ENCODE measurements at places on chromosomes 11 and 22.
A peak's percentile ranks its signal among the peaks of the same experiment; 100 is the strongest.

GRCh38 chr22:43171019-43171491 is 15.9 kb downstream of the TTLL12 start:
- no peak for DNase-seq

DNA sequence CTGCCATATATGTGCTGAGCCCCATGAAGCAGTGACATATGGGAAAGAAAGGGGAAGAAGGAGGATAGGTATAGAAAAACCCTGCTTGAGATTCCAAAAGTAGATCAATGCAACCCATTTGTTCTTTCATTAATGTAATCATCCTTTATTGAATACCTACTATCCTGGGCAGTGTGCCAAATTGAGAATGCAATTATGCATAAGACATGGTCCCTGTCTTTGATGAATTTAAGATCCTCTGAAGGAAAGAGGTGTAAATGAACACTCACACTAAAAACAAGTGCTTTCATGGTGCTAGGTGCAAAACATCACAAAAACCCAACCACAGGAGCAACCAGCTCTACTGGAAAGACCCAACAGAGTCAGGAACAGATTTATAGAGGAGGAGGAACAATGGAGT is 29.7 kb downstream of the FLI1 start:
- no peak for DNase-seq

- no peak for DNase-seq
Observed at GRCh38 chr11:68397256-68397655, 63.3 kb upstream of the PPP6R3 start.

DNA sequence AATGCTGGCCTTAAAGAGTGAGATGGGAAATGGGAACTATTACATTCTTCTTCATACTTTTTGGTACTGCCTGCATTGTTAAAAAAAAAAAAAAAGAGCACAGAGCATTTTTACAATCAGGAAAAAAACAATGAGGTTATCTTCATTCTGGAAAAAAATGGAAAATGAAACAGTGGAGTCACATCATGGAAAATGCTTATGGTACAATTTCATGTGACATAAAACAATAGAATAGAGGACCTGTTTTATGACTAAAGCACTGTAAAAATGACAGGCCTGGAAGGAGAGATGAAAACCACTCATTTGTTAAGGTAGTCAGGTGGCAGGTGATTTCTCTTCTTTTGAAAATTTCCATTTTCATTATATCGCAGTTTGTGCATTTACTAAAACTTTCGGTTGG is 75.0 kb downstream of the TIMP3 start:
- no peak for DNase-seq

- DNase-seq, result no peak
Observed at GRCh38 chr11:109076870-109077269, 345.1 kb upstream of the C11orf87 start.

DNA sequence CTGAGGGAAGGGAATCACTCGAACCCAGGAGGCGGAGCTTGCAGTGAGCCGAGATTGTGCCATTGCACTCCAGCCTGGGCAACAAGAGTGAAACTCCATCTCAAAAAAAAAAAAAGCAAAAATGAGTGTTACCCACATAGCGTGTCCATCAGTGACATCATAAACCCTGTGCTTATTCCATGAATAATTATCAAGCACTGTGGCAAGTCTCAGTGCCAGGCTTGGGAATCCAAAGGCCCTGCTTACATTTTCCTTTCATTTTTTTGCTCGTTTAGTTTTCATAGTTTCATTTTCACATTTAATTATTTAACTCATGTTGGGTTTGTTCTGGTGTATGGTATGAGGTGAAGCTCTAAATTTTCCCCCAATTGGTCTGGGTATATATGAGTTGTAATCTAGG is 46.5 kb downstream of the NEU3 start:
- DNase-seq, result no peak

GRCh38 chr22:26372890-26373289 is 56.2 kb upstream of the ASPHD2 start:
- no peak for DNase-seq

DNA sequence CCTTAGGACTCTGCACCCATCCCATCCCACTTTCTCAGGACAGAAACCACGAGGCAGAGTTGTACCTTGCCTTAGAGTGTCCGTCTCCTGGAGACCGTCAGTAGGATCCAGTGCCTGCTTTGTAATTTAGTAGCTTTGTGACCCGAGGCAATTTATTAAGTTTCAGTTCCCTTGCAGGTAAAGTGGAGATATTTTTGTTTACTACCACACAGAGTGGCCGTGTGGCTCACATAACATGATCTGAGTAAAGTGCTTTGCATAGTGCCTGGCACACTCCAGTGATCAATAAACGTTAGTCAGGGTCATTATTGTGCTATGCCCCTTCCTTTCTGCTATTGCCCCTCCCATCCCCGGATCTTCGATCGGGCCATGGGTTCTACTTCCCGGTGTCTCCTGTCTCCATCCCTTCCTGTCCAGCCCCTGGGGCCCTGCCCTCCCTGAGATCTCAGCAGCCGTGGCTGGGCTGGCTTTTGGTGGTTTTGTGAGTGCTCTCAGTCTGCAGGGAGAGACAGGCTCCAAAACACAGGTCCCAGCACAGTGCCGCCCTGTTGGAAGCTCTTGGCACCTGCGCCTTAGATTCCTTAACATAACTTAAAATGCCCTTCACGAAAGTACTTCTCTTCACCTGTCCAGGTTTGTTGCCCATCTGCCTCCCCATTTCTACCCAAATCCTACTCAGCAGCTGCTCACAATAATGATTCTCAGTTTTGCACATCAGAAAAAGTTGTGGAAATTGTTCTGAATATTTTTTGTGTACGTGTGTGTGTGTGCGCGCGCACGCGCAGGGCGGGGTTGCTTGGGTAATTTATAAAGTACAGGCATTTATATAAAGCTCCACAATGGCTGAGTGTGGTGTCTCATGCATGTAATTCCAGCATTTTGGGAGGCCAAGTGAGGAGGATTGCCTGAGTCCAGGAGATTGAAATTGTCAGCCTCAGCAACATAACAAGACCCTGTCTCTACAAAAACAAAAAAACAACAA is 753.7 kb downstream of the NTM start:
- DNase-seq, result no peak

DNA sequence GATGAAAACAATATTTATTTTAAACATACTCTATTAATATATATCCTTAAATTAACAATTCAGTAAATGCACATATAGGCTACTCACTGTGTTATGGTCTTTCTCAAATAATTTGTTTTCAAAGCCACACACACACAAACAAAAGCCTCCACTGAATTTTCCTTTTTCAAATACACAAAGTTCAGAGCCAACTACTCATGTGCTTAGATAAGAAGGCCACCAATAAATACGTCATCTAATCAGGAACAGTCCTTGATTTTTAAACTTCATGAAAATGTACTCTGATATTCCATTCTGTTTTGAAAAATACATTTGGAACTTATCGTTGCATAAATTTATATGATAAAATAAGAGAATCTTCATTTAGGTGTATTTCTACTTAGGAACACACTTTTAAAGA is 26.0 kb downstream of the KBTBD3 start:
- no peak for DNase-seq

DNA sequence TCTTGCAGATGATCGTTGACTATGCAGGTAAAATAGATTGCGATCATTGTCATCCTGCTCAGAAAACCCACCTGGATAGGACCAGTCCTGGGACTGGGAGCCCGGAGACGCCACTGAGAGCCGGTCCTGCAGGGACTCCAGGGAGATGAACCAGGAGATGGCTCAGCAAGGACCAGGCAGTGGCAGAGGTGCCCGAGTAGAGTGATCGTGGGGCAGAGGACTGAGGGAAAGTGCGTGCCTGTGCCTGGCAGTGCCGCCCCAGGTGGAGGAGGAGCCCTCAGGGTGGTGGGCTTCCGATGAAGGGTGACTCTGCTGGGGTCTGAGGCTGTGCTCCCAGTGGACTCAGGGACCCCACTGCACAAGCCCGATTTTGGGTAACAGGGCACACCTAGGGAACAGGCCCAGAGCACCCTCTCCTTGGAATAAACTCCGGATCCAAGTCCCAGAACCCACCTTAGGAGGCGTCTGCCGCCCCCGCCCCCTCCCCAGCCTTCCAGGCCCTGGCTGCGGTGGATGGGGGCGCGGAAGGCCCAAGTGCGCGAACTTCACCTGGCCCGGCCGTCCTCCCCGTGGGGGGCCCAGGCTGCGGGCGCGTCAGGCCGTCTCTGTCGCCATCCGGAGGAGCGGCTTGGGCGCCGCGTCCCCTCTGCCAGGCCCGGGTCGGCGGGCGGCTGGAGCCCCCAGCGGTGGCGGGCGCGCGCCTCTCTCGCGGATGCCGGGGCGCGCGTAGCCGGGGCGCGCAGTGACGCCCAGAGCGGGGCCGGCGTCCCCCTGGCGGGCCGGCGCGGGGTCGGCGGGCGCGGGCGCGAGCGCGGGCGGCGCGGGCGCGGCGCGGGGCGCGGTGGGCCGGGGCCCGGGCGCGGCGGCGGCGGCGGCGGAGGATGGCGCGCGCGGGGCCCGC is 1338.8 kb downstream of the BRD1 start:
- no peak for DNase-seq

DNA sequence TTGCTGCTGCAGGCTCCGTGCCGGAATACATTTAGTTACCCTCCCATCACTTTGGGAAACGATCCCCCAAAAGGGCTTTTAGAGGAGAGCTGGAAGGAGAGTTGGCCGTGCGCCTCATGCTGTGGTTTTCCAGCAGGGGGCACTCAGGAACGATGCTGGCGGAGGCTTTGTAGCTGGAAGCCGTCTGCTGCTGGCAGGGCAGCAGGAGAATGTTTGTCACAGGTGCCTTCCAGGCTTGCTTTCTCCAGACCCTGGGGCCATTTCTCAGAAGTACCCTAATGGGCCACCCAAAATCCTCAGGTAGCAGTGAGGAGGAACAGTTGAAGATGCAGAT is 30.0 kb upstream of the CABP7 start:
- peak; percentile 21 for DNase-seq

DNA sequence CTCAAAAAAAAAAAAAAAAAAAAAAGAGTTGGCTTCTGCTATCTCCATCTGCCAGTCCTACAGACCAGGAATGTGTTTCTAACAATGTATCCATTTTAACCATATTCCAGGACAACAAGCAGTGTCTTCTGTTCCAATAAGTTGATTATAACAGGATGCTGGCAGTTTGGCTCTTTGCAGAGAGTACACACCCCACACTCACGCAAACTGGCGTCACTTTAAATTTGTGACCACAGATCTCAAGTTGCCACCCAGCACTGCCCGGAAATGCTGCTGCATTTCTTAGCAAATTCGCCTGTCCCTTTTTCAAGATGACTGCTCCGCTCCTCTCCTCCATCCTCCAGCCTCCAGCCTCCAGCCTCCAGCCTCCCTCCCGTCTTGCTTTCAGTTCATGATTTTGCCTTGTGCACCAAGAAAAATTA is 44.3 kb downstream of the SCGB1A1 start:
- no peak for DNase-seq

GRCh38 chr22:24471570-24471969 is 23.6 kb upstream of the UPB1 start:
- DNase-seq, result no peak

GRCh38 chr11:79087961-79088318 is 352.9 kb downstream of the TENM4 start:
- no peak for DNase-seq

GRCh38 chr11:47904808-47905207 is 56.7 kb upstream of the NUP160 start:
- no peak for DNase-seq

- no peak for DNase-seq
Observed at GRCh38 chr11:6468712-6469495, 4.8 kb downstream of the TRIM3 start.

- no peak for DNase-seq
Observed at GRCh38 chr11:82930229-82930628, 28.7 kb downstream of the DDIAS start.

- no peak for DNase-seq
Observed at GRCh38 chr22:41952713-41953112, 763 bp downstream of the SMIM45 start.

- no peak for DNase-seq
Observed at GRCh38 chr11:130785380-130786116, 130.7 kb downstream of the SNX19 start.

GRCh38 chr11:33412241-33412640 is 155.1 kb downstream of the HIPK3 start:
- DNase-seq, result no peak

GRCh38 chr11:17607083-17607429 is 60.0 kb downstream of the OTOG start:
- no peak for DNase-seq

GRCh38 chr11:36229091-36229705 is 60.0 kb downstream of the COMMD9 start:
- no peak for DNase-seq

DNA sequence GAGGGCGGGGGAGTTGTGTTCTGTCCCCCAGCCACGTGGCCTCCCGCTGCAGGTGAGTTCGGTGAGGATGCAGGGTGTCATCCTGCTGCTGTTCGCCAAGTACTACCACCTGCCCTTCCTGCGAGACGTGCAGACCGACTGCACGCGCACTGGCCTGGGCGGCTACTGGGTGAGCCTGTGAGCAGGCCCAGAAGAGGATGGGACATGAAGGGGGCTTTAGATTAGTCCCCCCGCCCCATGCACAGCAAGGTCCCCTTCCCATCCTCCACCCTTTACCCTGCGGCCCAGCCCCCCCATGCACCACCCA is 4.1 kb downstream of the INPP5J start:
- DNase-seq, result no peak

DNA sequence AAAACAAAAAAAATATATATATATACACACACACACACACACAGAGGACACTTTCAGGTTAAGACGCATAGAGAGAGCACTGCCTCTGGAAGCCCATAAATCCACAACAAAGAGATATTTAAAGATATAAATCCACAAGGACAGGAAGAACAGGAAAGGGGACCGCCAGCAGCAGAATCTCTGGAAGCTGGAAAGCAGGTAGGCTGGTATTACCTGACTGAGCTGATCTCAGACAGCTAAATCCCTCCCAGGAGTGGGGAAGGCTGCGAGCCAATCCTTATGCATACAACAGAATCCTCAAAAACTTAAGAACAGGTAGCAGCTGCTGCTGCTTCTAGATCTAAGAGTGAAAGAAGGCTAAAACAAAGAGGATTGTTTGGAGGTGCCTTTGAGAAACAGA is 1.8 kb upstream of the MCAT start:
- DNase-seq, result no peak
